ENCODE measurements at places on chromosomes 3 and 15.

DNA sequence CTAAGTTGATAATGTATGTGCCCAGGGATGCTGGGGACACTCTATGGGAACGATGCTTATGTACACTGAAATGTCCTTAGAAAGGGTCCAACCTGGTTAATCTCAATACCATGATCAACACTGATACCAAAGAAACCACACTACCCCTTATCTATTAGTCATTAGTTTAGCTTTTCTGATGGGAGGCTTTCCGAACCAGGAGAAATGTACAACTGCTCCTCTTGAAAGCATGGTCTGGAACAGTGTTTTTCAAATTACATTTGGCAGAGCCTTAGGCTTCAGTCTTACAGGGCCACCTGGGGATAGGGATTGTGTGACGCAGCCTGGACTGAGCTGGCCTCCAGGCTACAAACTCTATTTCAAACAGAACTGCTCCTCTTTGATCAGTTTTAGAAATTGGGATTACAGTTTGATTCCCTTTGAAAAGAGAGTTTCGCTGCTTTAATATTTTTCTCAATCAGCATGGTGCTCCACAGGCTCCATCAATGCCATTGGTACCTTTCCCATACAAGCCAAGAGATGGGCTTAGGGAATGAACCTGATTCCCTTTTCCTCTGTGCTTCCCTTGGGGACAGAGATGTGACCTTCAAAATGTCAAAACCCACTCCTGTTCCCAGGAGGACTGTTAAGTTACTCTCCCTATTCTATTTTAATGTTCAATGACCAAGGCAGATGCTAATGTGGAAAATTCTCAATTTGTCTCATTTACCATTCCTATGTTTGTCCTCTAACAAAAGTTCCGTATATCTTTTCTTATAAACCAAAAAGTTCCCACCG is 296.0 kb upstream of the ADAMTS9 start:
- no peak for ATAC-seq

- no peak for ATAC-seq
These were observed at the start of gene MYRIP for GRCh38 chr3:39809181-39809994. Gene MYRIP, plus strand, starts transcription at chr3:39809609. Its CDS starts 91,208 bp downstream, at chr3:39900817.

DNA sequence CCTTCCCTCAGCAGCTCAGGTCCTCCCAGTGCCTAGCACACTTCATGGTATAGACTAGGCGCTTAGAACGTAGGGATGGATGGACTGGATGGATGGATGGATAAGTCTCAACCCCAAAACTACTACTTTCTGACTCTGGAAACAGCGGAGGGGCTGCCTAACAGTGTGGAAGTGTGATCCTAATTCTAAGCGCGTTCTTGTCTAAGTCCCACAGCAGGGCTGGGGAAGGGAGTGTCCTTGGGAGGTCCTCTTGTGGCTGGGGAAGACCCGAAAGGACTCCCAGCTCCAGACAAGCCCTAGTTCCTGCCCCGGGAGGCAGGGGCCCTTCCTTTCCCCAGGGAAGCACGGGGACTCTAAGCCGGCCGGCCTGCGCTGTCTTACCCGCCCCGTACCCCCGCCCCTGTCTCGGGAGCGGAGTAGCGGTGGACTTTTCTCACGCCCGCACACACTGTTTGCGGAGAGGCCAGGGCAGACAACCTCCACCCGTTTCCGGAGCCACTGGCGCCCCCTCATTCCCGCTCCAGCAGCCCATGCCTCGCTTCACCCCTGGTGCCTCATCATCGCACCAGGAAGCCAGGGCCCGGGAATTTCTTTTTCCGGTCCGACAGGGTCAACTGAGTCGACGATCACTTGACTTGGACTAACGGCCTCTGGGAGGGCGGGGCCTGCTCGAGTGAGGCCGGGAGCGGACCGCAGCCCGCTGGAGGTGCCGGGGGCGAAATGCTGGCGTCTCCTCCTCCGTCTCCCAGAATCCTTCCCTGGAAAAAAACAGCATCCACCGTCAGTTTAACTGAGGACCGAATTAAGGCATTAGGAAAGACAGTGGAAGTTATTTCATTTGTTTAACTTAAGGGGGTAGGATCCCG is 133.3 kb downstream of the TBC1D2B start:
- peak; percentile 48 for ATAC-seq

DNA sequence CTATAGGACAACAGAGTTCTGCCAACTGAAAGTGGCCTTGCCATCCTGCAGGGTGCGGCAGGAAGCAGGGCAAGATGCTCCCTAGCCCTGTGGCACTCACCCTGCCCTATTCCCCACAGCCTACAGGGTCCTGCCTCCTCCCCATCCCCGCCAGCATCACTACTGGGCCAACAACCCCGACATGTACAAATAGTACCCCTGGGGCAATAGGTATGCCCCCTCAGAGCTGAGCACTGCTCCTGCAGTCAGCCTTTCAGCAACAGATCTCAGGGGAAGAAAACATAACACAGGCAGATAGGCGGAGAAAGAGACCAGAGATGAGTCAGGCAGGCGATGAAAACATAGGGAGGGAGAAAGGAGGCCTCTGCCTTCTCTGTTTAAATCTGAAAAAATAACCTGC is 74.7 kb downstream of the XXYLT1 start:
- no peak for ATAC-seq

DNA sequence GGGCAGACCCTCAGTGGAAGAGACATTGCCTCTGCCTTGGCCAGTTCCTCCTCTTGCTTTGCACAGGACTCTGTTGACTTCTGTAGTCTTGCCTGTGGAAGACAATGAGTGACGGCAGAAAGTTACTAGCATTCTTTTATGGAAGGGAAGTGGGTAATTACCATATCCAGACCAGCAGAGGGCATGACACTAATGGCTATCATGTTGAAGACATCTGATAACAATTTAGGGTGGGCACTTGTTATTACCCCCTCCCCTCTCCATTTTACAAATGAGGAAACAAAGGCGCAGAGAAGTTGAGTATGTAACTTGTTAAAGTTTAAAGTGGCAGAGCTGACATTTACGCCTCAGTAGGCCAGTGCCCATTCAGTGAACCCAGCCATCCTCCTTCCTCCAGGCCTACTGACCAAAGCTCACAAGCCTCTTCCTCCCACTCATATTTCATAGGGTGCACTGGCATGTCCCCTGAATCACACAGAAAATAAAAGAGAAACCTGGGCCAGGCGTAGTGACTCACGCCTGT is 48.2 kb upstream of the FMN1 start:
- no peak for ATAC-seq

DNA sequence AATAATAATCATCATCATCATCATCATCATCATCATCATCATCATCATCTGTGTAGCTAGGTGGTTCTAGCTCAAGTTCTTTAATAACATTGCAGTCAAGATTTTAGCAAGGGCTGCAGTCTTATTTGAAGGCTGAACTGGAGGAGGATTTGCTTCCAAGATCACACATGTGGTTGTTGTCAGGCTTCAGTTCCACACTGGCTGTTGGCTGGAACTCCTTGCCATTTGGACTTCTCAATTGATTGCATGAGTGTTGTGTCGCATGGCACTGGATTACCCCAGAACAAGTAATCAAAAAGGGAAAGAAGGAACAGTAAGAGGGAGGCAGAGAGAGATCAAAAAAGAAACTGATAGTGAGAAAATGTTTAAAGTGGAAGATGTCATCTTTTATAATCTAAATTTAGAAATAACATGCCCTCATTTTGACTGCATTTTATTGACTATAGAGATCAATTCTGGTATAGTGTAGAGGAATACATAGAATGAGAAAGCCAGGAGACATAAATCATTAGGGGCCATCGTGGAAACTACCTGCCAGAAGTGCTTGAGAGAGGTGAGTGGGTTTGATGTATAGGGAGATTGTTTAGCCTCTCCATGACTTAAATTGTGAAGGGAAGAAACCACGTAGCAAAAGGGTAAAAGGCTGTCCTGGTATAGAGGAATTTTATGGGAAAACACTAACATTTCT is 346.6 kb upstream of the RBMS3 start:
- no peak for ATAC-seq
